Bronchial epithelial cell (primary cell): ENCODE measurements at places on chromosomes 3 and 15. TPM values are rescaled to one million over a fixed set of nuclear protein-coding genes. Genes with fewer than 3 reads are reported as not detected.
A peak's percentile ranks its signal among the peaks of the same experiment; 100 is the strongest.

Gene HIGD1A
- 219 and 291 TPM in 2 replicates for total RNA-seq

Gene KBTBD12
- under 0.01 TPM in 2 replicates for total RNA-seq

Gene CPNE9
- total RNA-seq = not detected in 2 replicates

DNA sequence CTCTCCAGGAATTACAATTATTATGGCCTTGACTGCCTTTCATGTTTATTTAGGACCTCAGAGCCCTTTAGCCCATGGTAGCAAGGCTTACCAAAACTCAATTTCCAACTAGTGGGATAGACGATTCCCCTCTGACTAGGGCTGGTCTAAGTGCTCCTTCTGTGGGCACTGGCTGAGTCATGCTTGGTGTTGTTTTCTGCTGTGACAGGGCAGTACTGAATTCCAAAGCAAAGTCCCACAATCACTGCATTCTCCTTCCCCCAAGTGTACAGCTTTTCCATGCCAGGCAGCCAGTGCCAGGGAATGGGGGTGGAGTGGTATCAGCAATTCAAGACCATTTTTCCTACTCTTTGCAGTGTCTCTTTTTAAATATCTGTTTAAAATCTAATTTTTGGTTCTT, 509.0 kb upstream of the NECTIN3 start:
- DNase-seq = peak; percentile 15

- peak; percentile 47 for DNase-seq
These were observed 265.0 kb downstream of the EPHA3 start for GRCh38 chr3:89372456-89372855.

DNA sequence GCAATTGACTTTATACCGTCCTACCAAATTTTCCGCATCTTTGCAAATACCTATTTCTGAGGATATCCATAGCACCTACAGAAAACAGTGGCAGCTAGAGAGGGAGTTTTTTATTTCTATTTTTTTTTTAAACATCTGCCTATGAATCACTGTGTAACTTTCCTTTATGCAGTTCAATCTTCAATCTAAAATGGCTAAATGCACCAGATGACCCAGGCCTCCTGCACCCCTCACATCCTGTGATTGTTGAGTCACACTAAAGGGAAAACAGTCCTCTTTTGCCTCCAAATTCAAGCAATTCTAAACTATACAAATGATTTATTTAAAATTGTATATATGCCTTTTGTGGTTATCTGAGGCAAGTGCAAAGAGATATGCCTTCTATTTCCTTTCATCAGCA, 20.1 kb upstream of the BCL6 start:
- peak; percentile 43 for DNase-seq

DNA sequence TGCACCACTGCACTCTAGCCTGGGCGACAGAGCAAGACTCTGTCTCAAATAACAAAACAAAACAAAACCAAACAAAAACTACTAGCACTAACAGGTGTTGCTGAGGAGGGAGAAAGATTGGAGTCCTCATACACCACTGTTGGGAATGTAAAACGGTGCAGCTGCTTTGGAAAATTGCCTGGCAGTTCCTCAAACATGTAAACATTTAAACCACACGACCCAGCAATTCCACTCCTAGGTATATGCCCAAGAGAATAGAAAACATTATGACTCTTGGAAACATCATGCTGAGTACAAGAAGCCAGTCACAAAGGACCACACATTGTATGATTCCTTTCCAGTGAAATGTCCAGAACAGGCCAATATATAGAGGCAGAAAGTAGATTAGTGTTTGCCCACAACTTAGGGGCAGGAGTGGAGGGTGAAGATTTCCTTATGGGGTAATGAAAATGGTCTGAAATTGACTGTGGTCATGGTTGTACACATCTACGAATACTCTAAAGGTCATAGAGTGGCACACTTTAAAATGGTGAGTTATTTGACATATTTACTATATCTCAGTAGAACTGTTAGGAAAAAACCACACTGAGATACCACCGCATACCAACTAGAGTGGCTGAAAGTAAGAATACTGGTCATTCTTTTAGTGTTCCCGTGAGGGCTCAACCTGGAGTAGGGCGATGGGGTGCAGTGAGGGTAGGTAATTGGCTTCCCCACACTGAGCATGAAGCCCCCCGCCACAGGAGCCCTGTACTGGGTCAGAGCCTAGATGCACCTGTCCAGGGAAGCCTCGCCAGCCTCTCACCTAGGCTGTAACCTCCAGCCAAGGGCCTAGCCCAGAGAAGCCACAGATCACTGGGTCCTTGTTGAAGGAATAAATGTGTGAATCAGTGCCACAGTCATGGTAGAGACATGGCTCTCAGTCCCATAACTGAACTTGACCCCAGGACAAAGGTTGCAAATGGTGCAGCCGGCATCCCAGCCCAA, 131.1 kb downstream of the NUP210 start:
- DNase-seq = no peak
